ENCODE measurements at places on chromosomes 5 and 9. TPM values are rescaled to one million over a fixed set of nuclear protein-coding genes. Genes with fewer than 3 reads are reported as not detected.
A peak's percentile ranks its signal among the peaks of the same experiment; 100 is the strongest.

DNA sequence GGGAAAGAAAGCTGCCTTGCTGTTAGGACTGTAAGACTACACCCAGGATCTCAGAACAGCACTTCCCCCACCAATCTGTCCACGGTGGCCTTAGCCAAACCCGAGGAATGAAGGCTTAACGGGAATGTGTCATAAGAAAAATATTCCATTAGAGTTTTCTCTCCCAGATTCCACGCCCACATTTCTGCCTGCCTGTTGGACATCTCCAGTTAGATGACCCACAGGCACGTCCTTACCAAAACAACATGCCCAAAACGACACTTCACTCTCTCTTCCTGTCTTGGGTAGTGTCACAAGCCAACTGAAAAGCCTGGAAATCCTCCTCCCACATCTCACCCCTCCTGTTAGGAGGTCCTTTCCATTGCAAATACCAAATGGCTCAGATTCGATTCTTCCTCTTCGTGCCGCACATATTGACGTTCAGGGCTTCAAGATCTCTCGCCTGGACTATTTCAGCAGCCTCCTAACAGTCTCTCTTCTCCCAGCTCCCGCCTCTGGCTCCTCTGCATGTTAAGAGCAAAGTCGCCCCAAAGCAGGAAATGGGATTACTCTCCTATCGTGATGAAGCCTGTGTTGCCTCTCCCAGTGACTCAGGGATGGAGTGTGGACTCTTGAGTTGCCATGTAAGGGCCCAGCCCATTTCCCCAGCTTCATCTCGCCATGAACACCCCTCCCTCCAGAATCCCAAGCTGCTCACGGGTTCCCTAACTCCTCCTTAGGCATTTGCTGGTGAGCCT lies 159.3 kb downstream of the NR3C1 start:
- H3K27ac ChIP-seq: peak overlapping the region; percentile 67
- H3K36me3 ChIP-seq: no peaks in the 10 kb centered on the region
- H3K4me3 ChIP-seq: no peak overlapping the region
- no peaks in the 10 kb centered on the region for H3K4me1 ChIP-seq

Gene CYSRT1
- 0.94 TPM for total RNA-seq

Gene PSAT1
- total RNA-seq: 7.9 TPM

- DNase-seq: no peak
- H3K27me3 ChIP-seq: no peaks in the 10 kb centered on the region
- no peak overlapping the region for H3K4me3 ChIP-seq
- H3K36me3 ChIP-seq: no peaks in the 10 kb centered on the region
- no peaks in the 10 kb centered on the region for H3K4me1 ChIP-seq
Observed at GRCh38 chr9:12735665-12736064, 39.2 kb upstream of the LURAP1L start.

Gene RRAGA
- total RNA-seq: 52.2 TPM

Gene TTC16
- 2.8 TPM for total RNA-seq

DNA sequence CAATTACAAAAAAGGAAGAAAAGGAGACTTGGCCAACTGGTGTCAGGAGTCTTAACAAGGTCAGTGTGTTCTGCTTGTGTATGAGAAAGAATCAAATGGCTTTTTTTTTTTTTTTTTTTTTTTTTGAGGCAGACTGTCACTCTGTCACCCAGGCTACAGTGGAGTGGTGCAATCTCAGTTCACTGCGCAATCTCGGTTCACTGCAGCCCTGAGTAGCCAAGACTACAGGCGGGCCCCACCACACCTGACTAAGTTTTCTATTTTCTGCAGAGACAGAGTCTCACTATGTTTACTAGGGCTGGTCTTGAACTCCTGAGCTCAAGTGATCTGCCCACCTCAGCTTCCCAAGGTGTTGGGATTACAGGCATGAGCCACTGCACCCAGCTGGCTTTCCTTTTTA lies 3.1 kb upstream of the IL7R start:
- no peak overlapping the region for H3K4me3 ChIP-seq
- peak overlapping the region; percentile 66 for H3K27ac ChIP-seq
- H3K27me3 ChIP-seq: no peaks in the 10 kb centered on the region

GRCh38 chr9:7129391-7129790 lies 371.6 kb downstream of the KDM4C start:
- peaks cover 15% of the 10 kb centered on the region for H3K36me3 ChIP-seq
- H3K4me1 ChIP-seq: no peaks in the 10 kb centered on the region
- H3K27ac ChIP-seq: no peak overlapping the region
- no peak overlapping the region for H3K4me3 ChIP-seq
- no peak for DNase-seq
- H3K27me3 ChIP-seq: no peaks in the 10 kb centered on the region

DNA sequence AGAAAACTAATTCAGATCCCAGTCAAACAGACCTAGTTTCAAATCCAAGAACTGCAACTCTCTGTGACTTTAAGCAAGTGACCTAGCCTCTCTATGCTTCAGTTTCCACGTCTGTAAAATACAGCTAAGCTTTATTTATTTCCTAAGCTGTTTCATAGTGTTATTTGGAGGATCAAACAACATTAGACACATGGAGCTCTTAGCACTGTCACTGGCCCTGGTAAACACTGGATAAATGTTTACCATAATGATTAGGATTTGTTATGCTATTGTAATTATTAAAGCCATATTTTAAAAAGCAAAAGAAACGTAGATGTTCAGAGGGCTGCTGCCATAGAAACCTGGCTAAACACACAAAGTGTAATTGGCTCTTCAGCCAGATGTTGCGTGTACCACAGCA lies 26.6 kb upstream of the C5orf58 start:
- no peaks in the 10 kb centered on the region for H3K4me1 ChIP-seq
- no peak overlapping the region for H3K4me3 ChIP-seq
- no peaks in the 10 kb centered on the region for H3K27me3 ChIP-seq

GRCh38 chr5:14260637-14261036 lies 117.5 kb downstream of the TRIO start:
- H3K4me1 ChIP-seq: peaks cover 66% of the 10 kb centered on the region
- no peak overlapping the region for H3K27ac ChIP-seq
- DNase-seq: no peak
- H3K4me3 ChIP-seq: no peak overlapping the region
- H3K27me3 ChIP-seq: no peaks in the 10 kb centered on the region

DNA sequence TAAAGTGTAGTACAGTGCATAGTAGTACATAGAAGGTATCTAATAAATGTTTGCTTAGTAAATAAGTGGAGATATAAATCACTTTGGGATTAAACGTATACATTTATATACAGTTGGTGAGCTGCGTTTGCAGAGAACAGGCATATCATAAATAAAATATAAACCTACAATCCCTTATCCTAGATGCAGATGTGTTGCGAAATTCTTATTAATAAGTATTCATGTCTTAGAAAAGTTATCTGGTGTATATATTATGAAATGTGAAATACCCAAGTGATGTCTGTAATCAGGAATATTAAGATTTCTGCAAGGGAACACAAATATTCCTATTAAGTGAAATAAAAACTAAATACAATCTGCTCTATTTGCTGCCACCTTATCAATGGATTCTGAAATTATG lies 8.8 kb downstream of the CCNH start:
- no peak for DNase-seq
- peaks cover 99% of the 10 kb centered on the region for H3K36me3 ChIP-seq
- no peak overlapping the region for H3K4me3 ChIP-seq
- peaks cover 20% of the 10 kb centered on the region for H3K4me1 ChIP-seq

DNA sequence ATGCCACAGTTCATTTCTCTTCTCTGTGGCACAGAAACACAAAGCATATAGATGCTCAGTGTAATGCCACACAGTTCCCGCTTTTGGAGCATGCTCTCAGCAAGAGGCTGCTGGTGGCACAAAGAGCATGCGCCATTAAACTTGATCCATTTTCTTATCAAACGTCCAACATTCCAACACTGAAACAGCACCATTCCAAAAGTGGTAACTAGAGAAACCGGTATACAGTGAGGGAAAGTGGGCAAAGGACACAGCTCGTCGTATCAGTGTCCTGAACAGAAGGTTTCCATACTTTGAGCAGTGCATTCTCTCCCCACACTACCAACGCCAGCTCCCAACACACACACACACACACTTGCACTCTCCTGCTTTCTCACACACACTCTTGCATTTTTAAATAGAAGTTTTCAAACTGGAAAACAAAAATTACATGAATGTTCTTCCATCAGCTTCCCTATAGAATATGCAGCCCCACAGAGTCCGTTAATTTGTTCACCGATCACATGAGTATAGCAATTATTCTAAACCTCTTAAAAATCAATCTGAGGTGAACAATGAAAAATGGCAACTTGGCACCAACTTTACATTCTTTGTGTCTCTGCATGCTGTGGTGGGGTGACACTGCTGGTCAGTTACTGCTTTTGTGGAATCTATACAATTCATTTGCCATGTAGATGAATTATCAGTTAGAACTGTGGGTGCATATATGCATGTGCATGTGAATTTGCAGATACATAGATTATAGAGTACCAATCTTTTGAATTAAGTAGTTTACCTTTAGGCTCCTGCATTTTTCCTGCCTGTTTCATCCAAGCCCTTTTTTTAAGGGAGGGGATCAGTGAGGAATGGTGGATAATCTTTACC lies 5.7 kb downstream of the NFIB start:
- no peak overlapping the region for H3K27ac ChIP-seq
- H3K36me3 ChIP-seq: no peaks in the 10 kb centered on the region
- no peak for DNase-seq
- H3K27me3 ChIP-seq: peaks cover 39% of the 10 kb centered on the region

DNA sequence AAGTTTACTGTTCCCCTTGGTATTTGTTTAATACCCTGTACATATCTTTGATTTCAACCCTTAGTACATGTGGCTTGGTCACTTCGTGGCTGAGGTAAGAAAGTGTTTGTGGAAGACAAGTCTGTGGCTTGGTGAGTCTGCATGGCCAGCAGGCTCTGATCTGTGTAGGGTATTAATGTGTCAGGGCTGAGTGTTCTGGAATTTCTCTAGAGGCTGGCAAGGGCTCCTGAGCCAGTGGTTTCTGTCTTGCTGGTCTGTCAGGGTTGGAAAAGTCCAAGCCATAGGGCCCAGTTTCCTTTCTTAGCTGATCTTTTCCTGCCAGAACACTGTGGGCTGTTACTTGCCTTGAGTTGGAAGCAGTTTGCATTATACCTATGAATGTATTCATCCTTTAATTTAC lies 48.0 kb upstream of the FBXL7 start:
- no peak overlapping the region for H3K4me3 ChIP-seq
- no peaks in the 10 kb centered on the region for H3K36me3 ChIP-seq
- DNase-seq: no peak
- no peaks in the 10 kb centered on the region for H3K4me1 ChIP-seq

DNA sequence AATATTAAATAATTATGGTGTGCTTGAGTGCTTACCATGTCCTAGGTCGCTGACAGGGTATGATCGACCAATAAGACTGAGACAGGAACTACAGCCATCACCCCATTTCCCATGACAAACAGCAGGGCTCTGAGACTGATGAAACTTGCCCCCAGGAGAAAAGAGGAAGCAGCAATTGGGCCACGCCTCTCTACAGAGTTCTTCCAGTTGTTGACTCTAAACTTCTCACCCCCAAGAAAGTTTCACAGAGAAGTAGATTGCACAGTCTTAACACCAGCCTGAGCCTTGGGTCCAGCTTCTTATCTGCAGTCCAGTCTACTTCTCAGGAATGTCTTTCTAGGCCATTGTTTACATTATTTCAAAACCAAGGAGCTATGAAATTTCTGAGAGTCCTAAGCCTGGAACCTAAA lies 182.2 kb upstream of the ANKRD55 start:
- no peaks in the 10 kb centered on the region for H3K27me3 ChIP-seq
- DNase-seq: peak; percentile 88
- no peak overlapping the region for H3K4me3 ChIP-seq
- peak overlapping the region; percentile 87 for H3K27ac ChIP-seq
- H3K36me3 ChIP-seq: no peaks in the 10 kb centered on the region

DNA sequence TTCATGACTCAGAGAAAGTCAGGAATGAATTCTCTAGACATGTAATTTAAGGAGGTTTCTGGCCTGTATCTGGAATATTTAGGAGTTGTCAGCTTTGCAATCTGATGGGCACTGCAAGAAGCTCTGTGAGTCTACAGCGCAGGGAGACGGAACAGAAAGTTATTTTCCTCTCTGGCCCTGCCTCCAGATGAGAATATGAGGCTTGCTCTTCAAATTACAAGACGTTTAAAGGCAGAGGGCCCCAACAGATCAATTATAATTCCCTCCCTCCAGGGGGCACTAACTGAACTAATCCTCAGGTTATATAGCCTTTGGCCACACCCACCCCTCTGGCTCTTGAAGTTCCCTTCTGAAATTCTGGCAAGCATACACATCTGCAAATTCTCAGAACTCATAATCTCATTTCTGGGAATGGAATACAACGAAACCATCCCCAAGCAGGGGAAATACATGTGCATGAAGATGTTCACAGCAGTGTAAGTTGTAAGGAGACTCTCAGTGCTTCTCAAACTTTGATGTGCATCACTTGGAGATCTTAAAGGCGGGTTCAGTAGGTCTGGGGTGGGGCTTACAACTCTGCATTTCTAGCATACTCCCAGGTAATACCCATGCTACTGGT lies 307.6 kb downstream of the CWC27 start:
- H3K4me3 ChIP-seq: no peak overlapping the region
- H3K27ac ChIP-seq: no peak overlapping the region
- no peaks in the 10 kb centered on the region for H3K36me3 ChIP-seq
- no peak for DNase-seq
- H3K27me3 ChIP-seq: no peaks in the 10 kb centered on the region

GRCh38 chr5:116380621-116381020 lies 194.0 kb downstream of the SEMA6A start:
- no peaks in the 10 kb centered on the region for H3K27me3 ChIP-seq
- H3K27ac ChIP-seq: no peak overlapping the region
- H3K4me3 ChIP-seq: no peak overlapping the region
- H3K4me1 ChIP-seq: no peaks in the 10 kb centered on the region

DNA sequence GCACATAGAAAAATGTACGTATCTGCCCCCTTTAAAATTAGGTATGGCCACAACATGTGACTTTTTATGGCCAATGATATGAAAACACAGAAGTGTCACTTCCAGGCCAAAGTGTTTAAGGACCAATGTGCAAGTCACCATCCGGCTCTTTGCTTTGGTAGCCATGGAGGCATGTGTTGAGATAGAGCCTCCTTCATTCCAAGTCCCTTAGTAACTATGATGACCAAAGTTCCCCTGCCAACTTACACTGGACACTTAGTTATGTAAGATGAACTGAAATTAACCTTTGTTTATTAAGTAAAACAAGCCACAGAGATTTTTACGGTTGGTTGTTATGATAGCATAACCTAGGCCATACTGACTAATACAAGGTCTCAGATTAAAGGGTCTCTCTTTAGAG lies 51.0 kb downstream of the FBN2 start:
- no peaks in the 10 kb centered on the region for H3K36me3 ChIP-seq
- H3K4me1 ChIP-seq: no peaks in the 10 kb centered on the region
- H3K27me3 ChIP-seq: no peaks in the 10 kb centered on the region
- no peak overlapping the region for H3K4me3 ChIP-seq
- H3K27ac ChIP-seq: no peak overlapping the region
- DNase-seq: no peak

GRCh38 chr9:90095682-90096081 lies 490.9 kb downstream of the GADD45G start:
- peaks cover 14% of the 10 kb centered on the region for H3K27me3 ChIP-seq
- DNase-seq: no peak
- no peak overlapping the region for H3K27ac ChIP-seq
- no peaks in the 10 kb centered on the region for H3K4me1 ChIP-seq
- H3K4me3 ChIP-seq: no peak overlapping the region

Gene AFAP1L1
- 21.8 TPM for total RNA-seq
